Activated naive CD4-positive, alpha-beta T cell treated with anti-CD3 and anti-CD28 coated beads, Interleukin-2, amount 10 ng/mL, durations not matched to agents 7 days and 5 days (primary cell): ENCODE measurements at places on chromosomes 7 and 10.
A peak's percentile ranks its signal among the peaks of the same experiment; 100 is the strongest.

DNA sequence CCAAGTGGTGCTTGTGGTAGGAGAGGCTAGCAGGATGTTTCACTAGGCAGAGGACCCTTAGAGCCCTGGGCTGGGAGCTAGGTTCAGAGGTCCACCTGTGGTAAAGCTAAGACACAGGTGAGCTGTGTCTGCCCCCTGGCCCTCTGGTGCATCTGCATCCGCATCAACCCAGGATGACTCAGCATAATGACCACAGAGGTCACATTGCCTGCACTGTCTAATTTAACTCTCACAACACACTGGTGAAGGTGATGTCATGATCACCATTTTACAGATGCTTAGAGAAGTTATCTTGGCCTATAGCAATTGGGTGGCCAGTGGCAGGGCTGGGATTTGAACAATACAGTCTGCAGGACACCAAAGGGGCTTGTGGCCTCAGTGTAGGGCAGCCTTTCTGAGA is 33.1 kb downstream of the HABP2 start:
- no peaks in the 10 kb centered on the region for H3K36me3 ChIP-seq
- DNase-seq, result no peak

DNA sequence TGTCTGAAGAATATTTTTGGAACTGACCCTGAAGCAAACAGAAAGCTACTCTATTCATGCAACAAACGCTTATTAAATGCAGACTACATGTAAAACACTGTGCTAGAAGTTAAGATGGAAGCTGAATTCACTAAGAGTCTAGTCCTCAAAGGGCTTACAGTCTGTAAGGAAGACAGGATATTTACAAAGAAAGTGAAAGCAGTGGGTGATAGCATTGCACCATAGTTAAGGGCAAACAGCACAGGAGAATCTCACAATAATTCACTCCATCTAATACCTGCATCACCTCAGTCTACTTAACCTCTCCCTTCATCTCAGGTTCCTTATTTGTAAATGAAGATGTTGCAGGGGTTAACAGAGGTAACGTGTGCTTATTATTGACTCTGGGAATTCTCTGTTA is 360.0 kb upstream of the AOAH start:
- no peak for DNase-seq
- H3K27ac ChIP-seq, result no peak overlapping the region
- H3K4me1 ChIP-seq, result peaks cover 31% of the 10 kb centered on the region
- H3K27me3 ChIP-seq, result no peaks in the 10 kb centered on the region

DNA sequence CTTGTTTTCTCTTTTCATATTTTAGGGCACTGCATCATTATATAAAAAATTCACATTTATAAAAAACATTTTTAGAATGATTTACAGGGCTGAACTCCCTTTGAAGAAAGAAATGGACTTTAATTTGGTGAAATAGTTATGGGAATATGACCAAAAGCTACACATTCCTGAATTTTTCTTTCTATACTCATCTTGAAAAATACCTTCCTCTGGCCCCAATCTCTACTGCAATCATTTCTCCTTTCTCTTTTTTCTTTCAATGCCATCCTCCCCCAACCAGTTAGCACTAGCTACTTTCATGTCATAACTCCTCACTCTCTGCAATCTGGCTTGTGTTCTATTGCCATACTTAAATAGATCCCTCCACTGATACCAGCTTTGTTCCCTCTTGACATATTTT is 6.2 kb downstream of the WNT8B start:
- H3K4me1 ChIP-seq, result no peaks in the 10 kb centered on the region
- no peaks in the 10 kb centered on the region for H3K36me3 ChIP-seq
- H3K27me3 ChIP-seq, result no peaks in the 10 kb centered on the region
- no peak for DNase-seq

GRCh38 chr7:11403781-11404180 is 428.2 kb downstream of the THSD7A start:
- no peaks in the 10 kb centered on the region for H3K4me1 ChIP-seq
- no peaks in the 10 kb centered on the region for H3K27me3 ChIP-seq
- no peak overlapping the region for H3K27ac ChIP-seq
- no peaks in the 10 kb centered on the region for H3K36me3 ChIP-seq
- no peak overlapping the region for H3K4me3 ChIP-seq

- DNase-seq, result no peak
- no peaks in the 10 kb centered on the region for H3K36me3 ChIP-seq
- peaks cover 3% of the 10 kb centered on the region for H3K27me3 ChIP-seq
- H3K4me1 ChIP-seq, result peaks cover 42% of the 10 kb centered on the region
- H3K27ac ChIP-seq, result peak overlapping the region; percentile 52
Observed at GRCh38 chr7:38330861-38331621, 57.6 kb upstream of the TARP start.

DNA sequence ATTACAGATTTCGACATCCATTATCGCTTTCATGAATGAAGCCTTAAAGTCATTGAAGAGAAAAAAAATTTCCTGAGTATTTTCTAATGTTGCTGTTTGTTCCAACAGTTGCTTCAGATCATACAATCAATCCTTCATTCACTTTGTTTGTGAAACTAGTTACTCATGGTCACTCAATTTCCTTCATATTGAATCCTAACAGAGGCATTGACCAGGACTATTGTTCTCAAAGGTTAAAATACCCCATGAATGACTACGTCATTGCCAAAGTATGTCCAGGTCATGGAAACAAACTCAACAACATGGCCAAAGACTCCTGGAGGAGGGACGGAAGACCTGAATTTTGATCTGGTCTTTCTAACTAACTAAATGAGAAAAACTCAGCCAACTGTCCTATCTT is 54.0 kb upstream of the ABCB5 start:
- no peak overlapping the region for H3K4me3 ChIP-seq
- H3K27ac ChIP-seq, result no peak overlapping the region
- no peak for DNase-seq
- H3K4me1 ChIP-seq, result no peaks in the 10 kb centered on the region
- no peaks in the 10 kb centered on the region for H3K36me3 ChIP-seq

- no peak overlapping the region for H3K27ac ChIP-seq
- peaks cover 41% of the 10 kb centered on the region for H3K4me1 ChIP-seq
- peaks cover 11% of the 10 kb centered on the region for H3K36me3 ChIP-seq
- H3K27me3 ChIP-seq, result peaks cover 15% of the 10 kb centered on the region
- no peak for DNase-seq
Observed at GRCh38 chr7:157481389-157481788, 144.6 kb downstream of the DNAJB6 start.

DNA sequence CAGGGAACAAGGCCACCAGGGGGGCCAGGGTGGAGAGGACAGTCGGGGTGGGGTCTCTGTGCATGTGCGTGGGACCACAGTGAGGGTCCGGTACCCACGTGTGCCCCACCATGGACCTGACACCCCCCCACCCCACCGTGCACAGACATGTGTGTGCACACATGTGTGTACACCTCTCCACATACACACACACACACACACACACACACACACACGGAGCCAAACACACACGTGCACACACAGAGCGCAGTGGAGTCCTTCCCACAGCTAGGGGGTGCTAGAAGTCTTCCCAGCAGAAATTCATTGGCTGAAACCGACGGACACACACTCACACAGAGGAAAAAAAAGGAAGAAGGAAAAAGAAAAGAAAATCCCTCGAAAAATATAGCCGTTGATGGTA is 42.8 kb upstream of the GNA12 start:
- no peaks in the 10 kb centered on the region for H3K36me3 ChIP-seq
- no peak overlapping the region for H3K27ac ChIP-seq

- peaks cover 15% of the 10 kb centered on the region for H3K4me1 ChIP-seq
- no peak overlapping the region for H3K4me3 ChIP-seq
- no peaks in the 10 kb centered on the region for H3K27me3 ChIP-seq
- H3K27ac ChIP-seq, result no peak overlapping the region
- peaks cover 11% of the 10 kb centered on the region for H3K36me3 ChIP-seq
- no peak for DNase-seq
Observed at GRCh38 chr7:5657901-5658300, 123.6 kb downstream of the RNF216 start.

DNA sequence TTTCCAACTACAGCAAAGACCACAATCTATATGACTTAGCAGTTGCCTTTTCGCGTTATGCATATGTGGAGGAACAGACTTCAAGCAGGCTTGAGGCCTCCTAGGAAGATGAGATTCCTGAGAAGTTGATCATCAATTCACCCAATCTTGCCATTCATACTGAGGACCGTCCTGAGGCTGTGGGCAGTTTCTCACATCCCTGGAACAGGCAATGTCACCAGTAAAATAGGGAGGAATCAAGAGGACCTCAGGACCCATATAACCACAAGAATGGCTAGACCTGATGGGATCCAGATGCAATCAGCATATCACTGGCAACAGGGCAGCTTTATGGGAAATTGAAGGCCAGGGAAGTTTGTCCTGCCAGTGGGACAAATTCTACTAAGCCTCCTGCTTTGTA is 17.3 kb downstream of the KDM7A start:
- H3K36me3 ChIP-seq, result peaks cover 12% of the 10 kb centered on the region
- no peak overlapping the region for H3K27ac ChIP-seq

- peak overlapping the region; percentile 70 for H3K4me3 ChIP-seq
- peak overlapping the region; percentile 90 for H3K27ac ChIP-seq
- H3K27me3 ChIP-seq, result no peaks in the 10 kb centered on the region
- peaks cover 95% of the 10 kb centered on the region for H3K4me1 ChIP-seq
- peaks cover 44% of the 10 kb centered on the region for H3K36me3 ChIP-seq
Observed at GRCh38 chr7:43648473-43649406, 65.8 kb downstream of the STK17A start.

DNA sequence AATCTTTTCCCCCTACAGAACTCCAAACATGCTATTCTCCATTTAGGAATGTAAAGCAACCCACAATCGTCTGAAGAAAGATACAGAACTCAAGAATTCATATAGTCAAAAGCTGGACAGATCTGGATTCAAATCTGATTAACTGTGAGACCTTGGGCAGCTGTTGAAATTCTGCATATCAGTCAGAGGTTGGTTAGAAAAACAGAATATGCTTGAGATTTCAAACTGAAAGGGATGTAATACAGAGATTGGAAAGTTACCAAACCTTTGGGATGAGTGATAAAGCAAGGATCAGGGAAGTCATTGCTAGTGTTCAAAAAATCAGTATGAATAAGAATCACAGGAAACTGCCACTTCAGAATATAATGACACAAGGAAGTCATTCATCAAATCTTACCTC is 406.6 kb downstream of the HTR7 start:
- no peaks in the 10 kb centered on the region for H3K36me3 ChIP-seq
- DNase-seq, result no peak
- no peaks in the 10 kb centered on the region for H3K4me1 ChIP-seq
- no peak overlapping the region for H3K27ac ChIP-seq
- no peaks in the 10 kb centered on the region for H3K27me3 ChIP-seq
- H3K4me3 ChIP-seq, result no peak overlapping the region

GRCh38 chr10:102421507-102421756 is 796 bp downstream of the FBXL15 start:
- peaks cover 43% of the 10 kb centered on the region for H3K27me3 ChIP-seq
- H3K36me3 ChIP-seq, result peaks cover 17% of the 10 kb centered on the region
- no peak for DNase-seq
- H3K4me3 ChIP-seq, result peak overlapping the region; percentile 96

DNA sequence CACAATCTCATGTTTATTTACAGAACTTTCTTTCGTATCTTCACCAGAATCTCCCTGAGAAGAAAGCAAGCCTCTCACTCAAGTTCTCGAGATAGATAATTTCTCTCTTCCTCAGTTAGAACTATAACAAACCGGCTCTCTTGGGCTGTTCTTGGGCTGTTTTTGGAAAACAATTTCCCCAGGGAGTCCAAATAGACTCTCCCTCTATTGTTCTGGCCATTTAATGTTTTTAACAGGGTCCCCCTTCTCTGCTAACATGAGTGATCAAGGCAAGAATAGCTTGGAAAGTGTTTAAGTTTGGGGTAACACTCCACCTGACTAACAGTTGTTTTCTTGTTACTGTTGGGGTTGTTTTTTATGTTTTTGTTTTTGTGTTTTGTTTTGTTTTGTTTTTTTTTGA is 64.8 kb upstream of the UCN3 start:
- H3K4me3 ChIP-seq, result no peak overlapping the region
- DNase-seq, result no peak
- no peak overlapping the region for H3K27ac ChIP-seq
- H3K4me1 ChIP-seq, result peaks cover 64% of the 10 kb centered on the region
- H3K36me3 ChIP-seq, result peaks cover 89% of the 10 kb centered on the region

GRCh38 chr7:128456255-128456725 is 612 bp downstream of the HILPDA start:
- peaks cover 23% of the 10 kb centered on the region for H3K36me3 ChIP-seq
- H3K27me3 ChIP-seq, result peaks cover 33% of the 10 kb centered on the region
- peak overlapping the region; percentile 93 for H3K27ac ChIP-seq
- peak overlapping the region; percentile 88 for H3K4me3 ChIP-seq
- H3K4me1 ChIP-seq, result peaks cover 57% of the 10 kb centered on the region

DNA sequence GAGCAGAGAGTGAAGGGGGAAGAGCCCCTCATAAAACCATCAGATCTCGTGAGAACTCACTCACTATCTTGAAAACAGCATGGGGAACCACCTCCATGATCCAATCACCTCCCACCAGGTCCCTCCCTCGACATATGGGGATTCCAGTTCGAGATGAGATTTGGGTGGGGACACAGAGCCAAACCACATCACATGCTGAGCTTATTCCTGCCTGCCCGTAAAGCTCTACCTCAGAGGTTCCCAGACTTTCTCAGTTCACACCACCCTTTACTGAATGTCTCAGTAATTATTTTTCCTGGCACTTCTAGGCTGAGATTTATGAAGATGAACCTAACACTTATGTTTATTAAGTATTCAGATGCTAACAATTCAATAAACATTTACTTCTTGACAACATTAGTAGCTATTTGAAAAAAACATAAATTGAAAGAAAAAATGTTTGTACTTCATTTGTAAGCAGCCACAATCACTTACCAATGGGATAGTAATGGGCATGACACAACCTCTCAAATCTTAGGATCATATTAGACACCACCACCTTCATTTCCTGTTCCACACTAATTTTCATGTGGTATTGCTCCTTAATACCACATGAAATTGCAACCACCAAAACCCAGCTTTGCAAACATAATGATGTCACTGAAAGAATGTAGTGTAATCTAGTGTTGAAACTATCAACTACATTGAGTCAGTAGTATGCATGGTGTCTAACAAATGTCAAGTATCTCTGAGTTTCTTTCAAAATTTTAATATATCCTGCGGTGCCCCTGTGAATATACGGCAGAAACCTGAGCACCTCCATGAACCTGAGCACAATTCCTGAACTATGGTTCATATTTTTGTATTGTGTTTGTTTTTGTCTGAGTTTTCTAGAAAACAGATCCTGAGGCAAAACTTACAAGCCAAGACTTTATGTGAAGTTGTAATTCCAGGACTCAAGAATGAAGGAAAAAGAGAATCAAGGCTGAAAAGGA is 4.5 kb upstream of the DGKI start:
- peaks cover 36% of the 10 kb centered on the region for H3K27me3 ChIP-seq
- H3K27ac ChIP-seq, result no peak overlapping the region
- DNase-seq, result no peak
- H3K4me1 ChIP-seq, result peaks cover 9% of the 10 kb centered on the region
- no peak overlapping the region for H3K4me3 ChIP-seq
